ENCODE measurements at places on chromosomes 13 and 19. TPM values are rescaled to one million over a fixed set of nuclear protein-coding genes. Genes with fewer than 3 reads are reported as not detected.

Gene FFAR3
- not detected for total RNA-seq

- H3K27me3 ChIP-seq: no peaks in the 10 kb centered on the region
- DNase-seq: no peak
- H3K4me1 ChIP-seq: no peaks in the 10 kb centered on the region
- no peak overlapping the region for H3K4me3 ChIP-seq
These were observed 23.7 kb downstream of the TPP2 start for GRCh38 chr13:102620516-102620915.

GRCh38 chr19:15283141-15283883, 49.0 kb downstream of the BRD4 start:
- no peaks in the 10 kb centered on the region for H3K36me3 ChIP-seq
- peak overlapping the region; percentile 12 for H3K27ac ChIP-seq
- H3K4me1 ChIP-seq: peaks cover 100% of the 10 kb centered on the region
- H3K4me3 ChIP-seq: no peak overlapping the region
- no peak for DNase-seq

Gene SYT3
- 1.2 TPM for total RNA-seq

Gene ANGPTL8
- not detected for total RNA-seq

Gene CEACAM3
- 4.3 TPM for total RNA-seq

Measured in lower lobe of right lung (tissue), 2 donors.